ENCODE measurements at places on chromosomes 7 and 10.

DNA sequence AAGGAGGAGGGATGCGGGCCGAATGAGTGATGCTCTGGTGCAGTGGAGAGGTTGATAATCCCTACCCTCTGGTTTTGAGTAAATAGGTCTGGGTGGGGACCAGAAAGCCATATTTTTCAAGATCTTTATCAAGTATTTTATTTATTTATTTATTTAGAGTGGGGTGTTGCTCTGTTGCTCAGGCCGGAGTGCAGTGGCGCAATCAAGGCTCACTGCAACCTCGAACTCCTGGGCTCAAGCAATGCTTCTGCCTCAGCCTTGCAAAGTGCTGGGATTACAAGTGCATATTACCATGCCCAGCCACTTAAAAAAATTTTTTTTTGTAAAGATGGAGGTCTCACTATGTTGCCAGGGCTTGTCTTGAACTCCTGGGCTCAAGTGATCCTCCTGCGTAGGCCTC lies 21.6 kb downstream of the SVIL start:
- DNase-seq, result no peak

DNA sequence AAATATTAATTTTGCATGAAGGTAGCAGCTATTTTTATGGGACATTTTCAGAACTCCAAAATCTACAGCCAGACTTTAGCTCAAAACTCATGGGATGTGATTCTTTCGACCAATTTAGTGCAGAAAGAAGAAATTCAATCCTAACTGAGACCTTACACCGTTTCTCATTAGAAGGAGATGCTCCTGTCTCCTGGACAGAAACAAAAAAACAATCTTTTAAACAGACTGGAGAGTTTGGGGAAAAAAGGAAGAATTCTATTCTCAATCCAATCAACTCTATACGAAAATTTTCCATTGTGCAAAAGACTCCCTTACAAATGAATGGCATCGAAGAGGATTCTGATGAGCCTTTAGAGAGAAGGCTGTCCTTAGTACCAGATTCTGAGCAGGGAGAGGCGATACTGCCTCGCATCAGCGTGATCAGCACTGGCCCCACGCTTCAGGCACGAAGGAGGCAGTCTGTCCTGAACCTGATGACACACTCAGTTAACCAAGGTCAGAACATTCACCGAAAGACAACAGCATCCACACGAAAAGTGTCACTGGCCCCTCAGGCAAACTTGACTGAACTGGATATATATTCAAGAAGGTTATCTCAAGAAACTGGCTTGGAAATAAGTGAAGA lies 112.3 kb downstream of the CFTR start:
- DNase-seq, result no peak

GRCh38 chr7:80916770-80917741 lies 1.8 kb downstream of the SEMA3C start:
- DNase-seq, result no peak

- no peak for DNase-seq
Observed at GRCh38 chr7:7231000-7231399, 48.7 kb downstream of the C1GALT1 start.

GRCh38 chr10:121851786-121852185 lies 76.0 kb downstream of the ATE1 start:
- no peak for DNase-seq

GRCh38 chr10:10353326-10353868 lies 664.3 kb upstream of the CELF2 start:
- no peak for DNase-seq

GRCh38 chr10:35600193-35600592 lies 4.9 kb upstream of the GJD4 start:
- peak; percentile 5 for DNase-seq

GRCh38 chr7:27576360-27576944 lies 86.2 kb downstream of the HIBADH start:
- peak; percentile 21 for DNase-seq

Measured in HepG2 (cell line).